ENCODE measurements at places on chromosomes 4 and X.

GRCh38 chrX:70505451-70505841 is 60.8 kb downstream of the DLG3 start:
- no peak for DNase-seq

- no peak for DNase-seq
These were observed 59.4 kb downstream of the TMPRSS11F start for GRCh38 chr4:68070302-68070701.

DNA sequence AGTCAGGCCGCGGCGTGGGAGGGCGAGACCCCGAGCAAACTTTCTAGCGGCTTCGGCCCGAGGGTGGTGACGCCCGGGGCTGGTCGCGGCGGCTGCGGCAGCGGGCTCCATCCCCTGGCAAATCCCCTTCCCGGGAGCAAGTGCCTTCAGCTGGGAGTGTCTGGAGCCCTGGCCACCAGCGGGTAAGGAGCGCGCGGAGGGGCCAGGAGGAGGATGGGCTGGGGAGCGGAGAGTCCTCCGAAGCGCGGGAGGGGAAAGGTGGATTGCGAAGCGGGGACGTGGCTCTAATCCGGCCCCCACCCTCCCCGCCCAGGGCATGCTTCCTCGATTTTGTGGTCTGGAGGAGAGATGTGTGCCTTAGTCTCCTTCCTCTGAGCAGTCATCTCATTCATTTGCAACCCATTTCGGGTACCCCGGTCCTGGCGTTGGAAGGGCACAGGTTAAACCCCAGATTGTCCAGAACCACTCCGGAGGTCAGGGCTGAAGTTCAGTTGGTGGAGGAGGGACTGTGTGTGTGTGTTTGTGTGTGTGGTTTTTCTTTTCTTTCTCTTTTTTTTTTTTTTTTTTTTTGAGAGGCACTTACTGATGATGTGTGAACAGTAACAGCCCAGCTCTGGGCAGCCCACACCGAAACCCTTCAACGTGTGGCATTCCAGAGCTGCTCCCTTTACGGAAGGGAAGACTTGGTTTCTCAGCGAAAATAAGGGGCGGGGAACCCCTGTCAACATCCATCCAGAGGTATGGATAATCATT is 516 bp downstream of the SGMS2 start:
- DNase-seq = no peak

GRCh38 chr4:99759346-99759984 is 57.2 kb upstream of the DAPP1 start:
- no peak for DNase-seq

DNA sequence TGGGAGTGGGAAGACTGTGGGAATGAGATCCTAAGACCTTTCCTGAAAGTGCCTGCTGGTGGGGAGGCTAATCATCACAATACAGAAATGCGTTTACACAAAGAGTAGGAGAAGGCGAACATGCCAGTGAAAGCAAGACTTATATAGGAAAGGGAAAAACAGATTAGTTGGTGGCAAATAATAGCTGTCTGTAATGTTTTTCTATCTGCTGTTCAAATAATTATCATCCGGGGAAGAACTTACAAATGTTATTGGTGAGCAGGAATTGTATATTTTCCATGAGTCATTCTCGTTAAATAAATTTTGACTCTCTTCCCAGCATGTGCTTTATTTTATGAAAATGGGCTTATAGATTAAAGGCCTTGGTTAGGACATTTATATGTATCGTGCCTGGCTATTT is 196.5 kb downstream of the ARHGAP10 start:
- DNase-seq = no peak

- DNase-seq = no peak
These were observed 12.0 kb upstream of the RBBP7 start for GRCh38 chrX:16882169-16882568.

DNA sequence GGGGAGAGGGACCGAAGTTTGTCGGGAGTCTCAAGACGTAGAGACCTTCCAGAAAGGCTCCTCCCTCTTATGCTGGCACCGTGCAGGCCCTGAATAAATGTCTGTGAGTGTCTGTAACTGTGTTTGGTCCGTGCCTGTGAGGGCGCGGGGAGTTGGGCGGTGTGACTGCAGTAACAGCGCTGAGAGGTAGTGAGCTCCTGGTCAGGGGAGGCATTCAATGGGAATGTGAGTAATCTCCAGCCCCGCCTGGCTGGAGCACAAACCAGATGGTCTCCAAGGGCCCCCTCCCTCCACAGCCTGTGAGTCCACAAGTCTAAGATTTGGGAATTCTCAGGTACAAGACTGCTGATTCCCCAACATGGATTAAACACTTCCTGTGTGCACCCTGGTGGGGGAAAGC is 100.0 kb downstream of the HMX1 start:
- DNase-seq = no peak

- no peak for DNase-seq
These were observed 148.1 kb downstream of the NWD2 start for GRCh38 chr4:37392521-37393255.

- DNase-seq = no peak
These were observed 237.4 kb downstream of the DCLK2 start for GRCh38 chr4:150315691-150316090.

All from stimulated activated CD8-positive, alpha-beta memory T cell treated with anti-CD3 and anti-CD28 coated beads, Interleukin-12 subunit alpha, Interleukin-12 subunit beta, amount 100 ng/mL, for 1 hour (primary cell).